Thoracic aorta (tissue), 2 donors: ENCODE measurements at places on chromosomes 2 and 18. TPM values are rescaled to one million over a fixed set of nuclear protein-coding genes. Genes with fewer than 3 reads are reported as not detected.

GRCh38 chr2:164992818-164993217, 37.5 kb upstream of the SLC38A11 start:
- no peak for DNase-seq
- H3K36me3 ChIP-seq = no peaks in the 10 kb centered on the region
- peaks cover 14% of the 10 kb centered on the region for H3K4me1 ChIP-seq
- H3K27ac ChIP-seq = peak overlapping the region; percentile 64

GRCh38 chr2:238290091-238290509, 1.7 kb upstream of the PER2 start:
- H3K27ac ChIP-seq = no peak overlapping the region
- H3K36me3 ChIP-seq = no peaks in the 10 kb centered on the region
- peaks cover 16% of the 10 kb centered on the region for H3K4me1 ChIP-seq

UGT1A8 gene
- not detected for total RNA-seq

DNA sequence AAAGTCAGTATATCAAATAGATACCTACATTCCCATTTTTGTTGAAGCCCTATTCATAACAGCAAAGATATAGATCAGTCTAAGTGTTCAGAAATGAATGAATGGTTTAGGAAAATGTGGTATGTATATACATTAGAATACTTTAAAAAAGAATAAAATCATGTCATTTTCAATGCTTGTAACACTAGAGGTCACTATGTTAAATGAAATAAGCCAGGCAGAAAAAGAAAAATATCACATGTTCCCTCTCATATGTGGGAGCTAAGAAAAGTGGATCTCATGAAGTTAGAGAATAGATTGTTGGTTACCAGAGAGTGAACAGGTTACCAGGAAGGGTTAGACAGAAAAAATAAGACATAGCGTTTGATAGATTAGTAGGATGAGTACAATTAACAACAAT, 1111.0 kb upstream of the SLC39A10 start:
- H3K27me3 ChIP-seq = no peaks in the 10 kb centered on the region
- H3K36me3 ChIP-seq = no peaks in the 10 kb centered on the region
- H3K27ac ChIP-seq = no peak overlapping the region
- DNase-seq = no peak

GRCh38 chr2:96164459-96165184, 19.4 kb upstream of the DUSP2 start:
- DNase-seq = no peak
- H3K4me1 ChIP-seq = no peaks in the 10 kb centered on the region
- H3K36me3 ChIP-seq = no peaks in the 10 kb centered on the region
- H3K27ac ChIP-seq = no peak overlapping the region
- no peak overlapping the region for H3K4me3 ChIP-seq
